ENCODE measurements at places on chromosomes 16 and 17.

DNA sequence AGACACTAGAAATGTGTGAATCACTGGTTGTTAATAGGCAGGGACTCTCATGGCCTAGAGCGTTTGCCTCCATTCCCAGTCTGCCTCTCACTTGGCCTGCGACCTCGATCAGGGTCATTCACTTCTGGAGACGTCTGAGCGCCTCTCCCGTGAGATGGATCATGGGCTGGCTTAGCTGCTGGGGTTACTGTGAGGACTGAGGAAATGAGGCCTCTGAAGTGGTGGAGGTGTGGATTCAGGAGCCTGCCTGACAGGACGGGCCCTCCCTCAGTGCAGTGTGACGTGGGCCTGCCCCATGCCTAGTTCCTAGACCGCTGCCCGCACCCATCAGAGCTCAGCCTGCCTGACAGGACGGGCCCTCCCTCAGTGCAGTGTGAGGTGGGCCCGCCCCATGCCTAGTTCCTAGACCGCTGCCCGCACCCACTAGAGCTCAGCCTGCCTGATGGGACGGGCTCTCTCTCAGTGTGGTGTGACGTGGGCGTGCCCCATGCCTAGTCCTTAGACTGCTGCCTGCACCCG is 61.9 kb downstream of the BANP start:
- DNase-seq: no peak

DNA sequence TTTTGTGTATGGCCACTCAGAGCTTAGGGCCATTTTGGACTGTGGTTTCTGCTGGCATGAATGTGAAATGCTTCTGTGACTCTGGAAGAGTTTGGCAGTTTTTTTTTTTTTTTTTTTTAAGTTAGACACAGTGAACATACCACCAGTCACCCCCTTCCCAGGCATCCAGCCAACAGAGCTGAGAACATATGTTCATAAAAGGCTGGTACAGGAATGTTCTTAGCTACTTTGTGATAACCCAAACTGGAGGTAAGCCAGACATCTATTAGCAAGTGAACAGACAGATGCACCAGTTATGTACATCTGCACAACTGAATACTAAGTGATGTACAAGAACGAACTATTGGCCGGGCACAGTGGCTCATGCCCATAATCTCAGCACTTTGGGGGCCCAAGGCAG is 92.7 kb downstream of the ABCC1 start:
- peak; percentile 53 for DNase-seq

DNA sequence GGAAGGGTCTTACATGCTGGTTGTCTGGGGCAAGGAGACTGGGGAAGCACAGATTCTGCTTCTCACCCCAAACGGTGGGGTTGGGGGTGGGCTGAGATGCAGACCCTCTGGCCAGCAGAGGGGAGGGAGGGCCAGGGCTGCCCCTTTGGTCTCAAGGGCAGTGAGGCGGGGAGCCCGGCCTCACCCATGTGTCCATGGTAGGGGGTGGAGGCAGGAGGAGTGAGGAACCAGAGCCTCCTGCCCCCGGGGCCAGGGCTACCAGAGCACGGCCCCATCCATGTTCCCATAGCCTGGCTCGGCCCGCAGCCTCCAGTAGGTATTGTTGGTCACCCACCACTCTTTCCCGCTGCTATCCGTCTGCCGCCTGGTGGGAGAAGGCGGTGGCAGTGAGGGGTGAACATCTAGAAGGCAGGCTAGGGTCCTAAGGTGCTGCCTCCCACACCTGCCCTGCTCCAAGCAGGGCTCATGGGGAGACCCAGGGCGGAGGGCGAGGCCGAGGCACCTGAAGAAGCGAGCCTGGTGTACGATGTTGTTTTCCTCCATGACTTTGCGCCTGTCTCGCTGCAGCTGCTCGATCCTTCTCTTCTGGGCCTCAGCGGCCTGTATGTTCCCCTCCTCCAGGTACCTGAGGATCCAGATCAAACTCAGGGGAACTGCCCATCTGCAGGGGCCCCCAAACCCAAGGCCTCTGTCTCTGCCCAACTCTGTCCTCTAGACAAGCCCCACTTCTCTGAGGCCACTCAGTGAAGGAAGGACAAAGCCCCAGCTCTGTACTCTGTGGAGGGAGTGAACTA is 13.4 kb downstream of the OSBPL7 start:
- DNase-seq: no peak

- DNase-seq: peak; percentile 69
Measured at GRCh38 chr17:63550817-63551639, 751 bp downstream of the DCAF7 start.

DNA sequence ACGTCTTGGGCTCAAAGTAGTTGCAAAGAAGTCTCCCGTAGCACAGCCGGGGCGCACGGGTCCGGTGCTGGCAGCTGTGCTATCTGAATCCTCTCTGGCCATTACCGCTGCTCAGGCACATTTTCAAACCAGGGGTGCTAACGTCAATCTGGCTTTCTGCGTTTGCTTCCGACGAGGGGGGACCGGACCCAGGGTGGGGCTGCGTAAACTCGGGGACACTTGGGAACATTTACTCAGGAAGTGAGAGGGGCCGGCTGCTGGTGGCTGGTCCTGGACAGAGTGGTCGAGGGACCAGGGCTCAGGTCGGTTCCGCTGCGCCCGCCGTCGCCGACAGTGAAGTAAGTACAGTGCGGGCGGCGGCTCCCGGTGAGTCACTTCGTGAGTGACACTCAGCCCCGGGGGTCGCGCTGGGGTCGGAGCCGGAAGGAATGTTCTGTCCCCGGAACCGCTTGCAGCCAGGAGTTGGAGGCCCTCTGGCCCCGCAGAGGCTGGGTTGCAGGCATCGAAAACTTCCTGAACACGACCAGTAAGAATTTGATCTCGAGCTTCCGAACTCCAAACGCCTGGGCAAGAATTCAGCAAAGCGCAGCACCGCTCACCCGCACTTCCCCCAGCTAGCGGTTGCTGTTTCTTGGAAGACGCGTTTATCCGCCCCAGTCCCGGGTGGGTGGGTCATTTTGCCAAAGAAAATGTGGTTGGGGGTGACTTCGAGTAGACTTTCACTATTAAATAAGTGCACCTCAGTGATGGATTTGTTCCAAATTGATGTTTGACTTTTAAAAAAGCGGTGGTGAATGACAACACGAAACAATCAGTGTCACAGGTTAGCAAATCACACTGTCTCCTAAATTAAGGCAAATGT is 1.4 kb upstream of the HS3ST3B1 start:
- no peak for DNase-seq

DNA sequence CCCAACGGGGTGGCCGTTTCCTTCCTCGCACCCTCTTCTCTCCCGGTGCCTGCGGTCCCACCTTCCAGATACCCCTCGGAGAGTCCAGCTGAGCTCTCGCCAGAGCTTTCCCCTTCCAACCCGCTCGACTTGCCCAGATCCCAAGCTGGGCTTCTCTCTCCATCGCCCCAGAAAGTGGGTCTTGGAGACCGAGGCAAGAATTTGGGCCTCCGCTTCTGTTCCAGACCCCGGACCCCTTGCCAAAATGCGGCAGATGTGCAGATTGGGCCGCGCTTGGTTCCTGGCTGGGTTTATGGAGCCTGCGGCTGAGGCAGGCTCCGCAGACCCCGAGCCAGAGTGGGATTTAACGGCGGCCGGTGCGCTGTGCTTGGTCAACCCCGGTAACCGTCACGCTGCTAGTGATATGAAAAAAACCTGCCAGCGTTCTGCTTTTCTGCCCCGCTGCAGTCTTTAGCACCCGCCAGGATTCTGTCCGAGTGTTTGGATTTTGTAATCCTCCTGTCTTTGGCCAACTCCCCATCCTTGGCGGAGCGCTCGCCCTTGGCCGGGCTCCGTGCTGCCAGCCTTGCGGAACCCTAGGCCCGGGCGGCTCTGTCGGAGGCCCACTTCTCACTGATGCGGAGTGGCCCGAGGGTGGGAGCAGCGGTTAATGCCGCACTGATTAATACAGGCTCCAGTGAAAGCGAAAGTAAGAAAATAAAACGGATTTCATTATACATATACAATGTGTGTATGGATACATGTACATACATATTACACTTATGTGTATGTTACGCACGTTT is 754 bp upstream of the SLFN11 start:
- DNase-seq: peak; percentile 62

DNA sequence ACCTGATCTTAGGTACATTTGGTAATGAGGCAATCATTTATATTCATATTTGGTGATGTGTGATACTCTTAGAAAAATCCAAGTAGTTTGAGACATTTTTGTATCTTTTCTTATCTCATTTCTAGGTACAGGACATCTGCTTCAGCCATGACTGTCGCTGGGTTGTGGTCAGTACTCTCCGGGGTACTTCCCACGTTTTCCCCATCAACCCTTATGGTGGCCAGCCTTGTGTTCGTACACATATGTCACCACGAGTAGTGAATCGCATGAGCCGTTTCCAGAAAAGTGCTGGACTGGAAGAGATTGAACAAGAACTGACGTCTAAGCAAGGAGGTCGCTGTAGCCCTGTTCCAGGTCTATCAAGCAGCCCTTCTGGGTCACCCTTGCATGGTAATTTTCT is 312.2 kb downstream of the BCAS3 start:
- no peak for DNase-seq

- no peak for DNase-seq
Measured at GRCh38 chr16:63776034-63776433, 1345.8 kb downstream of the CDH11 start.

GRCh38 chr16:3214904-3215600 is 19.9 kb downstream of the ZNF200 start:
- DNase-seq: no peak

DNA sequence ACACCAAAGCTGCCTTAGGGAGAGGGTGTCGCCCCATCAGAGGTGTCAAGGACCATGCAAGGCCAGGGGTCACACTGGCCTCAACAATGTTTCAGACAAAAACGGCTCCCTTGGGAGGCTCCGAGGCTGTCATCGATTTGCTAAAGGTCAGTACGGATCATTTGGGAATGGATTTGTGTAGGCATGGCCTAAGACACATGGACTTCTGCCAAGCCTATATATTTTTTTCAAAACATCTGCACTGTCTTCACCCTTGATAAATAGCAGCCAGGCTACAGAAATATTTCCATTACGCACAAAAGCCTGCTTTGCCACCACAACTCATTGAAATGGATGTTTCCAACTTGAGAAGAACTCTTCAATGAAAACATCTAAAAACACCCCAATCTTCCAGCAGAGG is 10.3 kb downstream of the CUEDC1 start:
- no peak for DNase-seq

DNA sequence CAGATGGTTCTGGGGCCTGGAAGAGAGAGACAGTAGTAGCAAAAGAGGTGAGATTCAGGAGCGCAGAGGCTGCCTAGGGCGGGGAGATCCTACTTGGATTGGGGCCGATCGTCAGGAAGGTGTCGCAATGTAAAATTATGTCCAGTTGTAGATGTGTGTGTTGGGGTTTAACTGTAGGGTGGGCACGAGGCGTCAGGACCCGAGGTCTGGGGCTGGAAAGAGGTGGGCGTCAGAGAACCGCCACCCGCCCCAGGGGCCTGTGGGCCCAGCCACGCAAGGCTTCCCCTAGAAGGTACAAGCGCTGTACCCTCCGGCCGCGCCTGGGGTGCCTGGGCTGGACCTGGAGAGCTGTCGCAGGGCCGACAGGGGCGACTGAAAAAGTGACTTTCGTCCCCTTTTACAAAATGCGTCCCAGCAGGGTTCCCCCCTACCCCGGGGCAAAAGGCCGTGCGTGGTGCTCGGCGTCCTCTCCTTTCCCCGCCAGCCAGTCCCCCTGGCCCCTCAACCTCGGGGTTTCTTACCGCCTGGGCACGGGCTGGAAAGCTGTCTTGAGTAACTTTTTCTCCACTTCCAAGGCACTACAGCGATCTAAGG is 2.8 kb downstream of the IRX3 start:
- DNase-seq: no peak

DNA sequence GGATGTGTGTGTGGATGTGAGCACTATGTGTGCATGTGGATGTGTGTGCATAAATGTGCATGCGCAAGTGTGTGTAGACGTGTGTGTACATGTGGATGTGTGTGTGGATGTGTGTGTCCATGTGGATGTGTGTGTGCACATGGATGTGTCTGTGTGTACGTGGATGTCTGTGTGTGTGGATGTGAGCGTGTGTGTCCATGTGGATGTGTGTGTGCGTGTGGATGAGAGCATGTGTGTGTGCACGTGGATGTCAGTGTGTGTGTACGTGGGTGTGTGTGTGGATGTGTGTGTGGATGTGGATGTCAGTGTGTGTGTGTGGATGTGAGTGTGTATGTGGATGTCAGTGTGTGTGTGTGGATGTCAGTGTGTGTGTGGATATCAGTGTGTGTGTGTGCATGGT is 63.6 kb upstream of the DOC2B start:
- DNase-seq: no peak

DNA sequence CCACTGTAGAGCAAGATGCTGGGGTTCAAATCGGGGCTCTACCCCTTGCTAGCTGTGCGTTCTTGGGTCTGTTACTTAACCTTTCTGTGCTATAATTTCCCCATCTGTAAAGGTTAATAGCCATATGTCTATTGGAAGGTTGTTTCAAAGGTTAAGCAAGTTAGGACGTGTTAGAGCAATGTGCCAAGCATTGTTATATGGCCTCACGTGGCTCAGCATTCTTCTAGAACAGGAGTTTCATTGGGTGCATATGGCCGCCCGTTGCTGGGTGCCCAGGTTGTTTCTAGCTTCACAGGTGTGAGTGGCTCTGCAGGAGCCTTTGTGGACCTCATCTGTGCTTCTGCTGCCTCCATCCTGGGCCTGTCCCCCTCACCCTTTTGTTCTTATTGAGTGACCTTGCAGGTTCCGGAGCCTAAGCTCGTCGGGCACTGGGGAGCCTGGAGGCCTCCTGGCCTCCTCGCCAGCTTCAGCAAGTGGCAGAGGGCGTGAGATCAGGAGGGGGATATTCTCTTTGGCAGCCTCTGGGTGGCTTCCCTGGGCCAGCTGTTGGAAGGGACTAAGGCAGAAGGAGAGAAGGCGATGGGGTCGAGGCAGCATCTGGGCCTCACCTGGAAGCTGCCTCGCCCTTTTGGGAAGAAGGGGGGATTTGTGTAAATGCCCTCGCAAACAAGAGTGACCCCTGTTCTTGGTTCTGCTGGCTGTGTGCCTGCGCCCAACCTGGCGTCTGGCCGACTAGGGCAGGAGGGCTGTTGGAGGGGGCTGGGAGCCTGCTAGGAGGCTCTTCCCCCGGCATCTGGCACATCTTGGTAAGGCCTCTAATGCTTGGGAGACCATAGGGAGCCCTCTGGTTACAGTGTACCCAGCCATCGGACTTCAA is 80.2 kb upstream of the CIBAR2 start:
- no peak for DNase-seq

DNA sequence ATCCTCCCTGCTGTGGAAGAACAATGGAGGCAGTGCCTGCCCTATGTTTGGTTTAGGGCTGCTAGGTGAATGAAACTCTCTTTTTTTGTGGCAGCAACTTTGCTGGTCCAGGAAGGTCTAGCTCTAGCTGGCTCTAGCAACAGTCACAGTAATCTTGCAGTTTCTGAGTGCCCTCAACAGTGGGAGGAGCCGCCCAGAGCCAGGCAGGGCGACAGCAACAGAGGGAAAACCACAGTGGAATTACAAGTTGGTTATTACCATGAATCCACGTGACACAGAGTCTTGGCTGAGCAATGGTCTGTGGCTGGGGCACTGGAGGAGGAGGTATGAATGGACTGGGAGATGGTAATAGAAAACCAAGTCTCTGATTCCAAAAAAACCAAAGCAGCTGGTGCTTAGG is 10.3 kb downstream of the HSPB9 start:
- DNase-seq: peak; percentile 28

- peak; percentile 36 for DNase-seq
Measured at GRCh38 chr16:12802661-12803060, 1.0 kb downstream of the CPPED1 start.

- DNase-seq: no peak
Measured at GRCh38 chr16:73347500-73348375, 299.8 kb upstream of the ZFHX3 start.

- no peak for DNase-seq
Measured at GRCh38 chr16:22659933-22660332, 149.2 kb downstream of the NPIPB5 start.

- no peak for DNase-seq
Measured at GRCh38 chr16:77439106-77439505, 4.3 kb upstream of the ADAMTS18 start.

GRCh38 chr17:20073055-20073979 is 64.2 kb downstream of the SPECC1 start:
- DNase-seq: peak; percentile 17

All from erythroblast (primary cell).